ENCODE measurements at places on chromosomes 1 and 21.
A peak's percentile ranks its signal among the peaks of the same experiment; 100 is the strongest.

- DNase-seq, result no peak
Observed at GRCh38 chr21:29306920-29307319, 8.2 kb downstream of the BACH1 start.

- DNase-seq, result no peak
Observed at GRCh38 chr1:65165269-65165993, 17.4 kb downstream of the AK4 start.

DNA sequence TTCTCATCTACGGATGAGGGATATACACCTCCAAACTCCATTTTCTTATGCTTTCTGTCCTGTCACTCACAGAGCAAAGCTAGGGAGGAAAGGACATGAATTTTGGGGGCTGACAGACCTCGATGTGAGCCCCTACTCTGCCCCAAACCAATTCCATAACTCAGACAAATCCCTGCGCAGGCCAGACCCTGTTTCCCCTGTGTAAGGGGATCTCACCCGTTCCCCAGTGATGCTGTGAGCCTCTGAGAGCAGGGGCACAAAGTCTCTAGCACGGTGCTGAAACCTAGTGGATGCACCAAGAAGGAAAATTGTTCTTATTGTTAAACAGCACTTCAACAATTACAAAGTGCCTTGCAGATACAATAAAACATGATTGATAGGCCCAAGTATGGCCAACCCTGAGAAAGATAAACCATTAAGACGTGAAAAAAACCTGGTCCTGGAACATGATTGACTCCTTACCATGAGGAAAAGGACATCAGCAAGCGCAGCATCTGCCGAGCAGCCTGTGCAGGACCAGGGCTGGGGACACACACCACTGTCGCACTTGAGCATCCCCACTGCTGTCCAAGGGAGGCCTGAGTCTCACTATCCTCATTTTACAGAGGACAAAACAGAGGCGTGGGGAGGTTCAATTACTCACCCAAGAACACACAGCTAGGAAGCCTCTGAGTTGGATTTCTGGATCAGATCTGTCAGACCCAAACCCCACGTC, 137.8 kb downstream of the GLIS1 start:
- no peak for DNase-seq

DNA sequence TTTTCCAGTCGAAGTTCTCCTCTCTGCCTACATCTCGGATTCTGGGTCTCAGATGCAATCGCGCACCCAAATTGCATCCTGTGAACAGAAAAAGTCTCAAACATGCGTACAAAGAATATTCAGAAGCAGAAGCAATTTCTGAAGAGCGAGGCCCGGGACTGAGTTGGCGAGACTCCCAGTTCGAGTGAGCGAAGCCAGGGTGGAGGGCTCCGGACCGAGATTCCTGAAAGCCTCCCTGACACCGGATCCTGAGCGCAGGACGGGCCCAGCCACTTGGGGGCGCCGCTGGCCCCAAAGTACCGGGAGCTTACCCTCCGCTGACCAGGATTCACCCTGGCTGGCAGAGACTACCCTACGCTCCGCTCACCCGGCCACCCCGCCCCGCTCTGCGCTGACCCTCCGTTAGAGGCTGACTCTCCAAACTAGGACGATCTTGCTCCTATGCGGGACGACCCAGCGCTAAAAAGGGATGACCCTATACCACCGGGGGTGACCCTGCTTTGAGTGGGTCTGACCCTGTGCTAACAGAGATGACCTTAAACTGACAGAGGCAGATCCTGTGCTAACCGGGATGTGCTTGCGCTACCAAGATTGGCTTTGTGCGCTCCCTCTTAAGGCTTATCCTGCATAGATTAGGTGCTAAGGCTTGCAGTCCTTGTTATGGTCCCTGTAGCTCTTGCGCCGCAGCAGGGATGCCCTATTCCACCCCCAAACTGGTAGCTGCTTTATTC, 12.1 kb downstream of the FOXD2 start:
- no peak for DNase-seq

GRCh38 chr1:240575981-240576662, 35.8 kb downstream of the GREM2 start:
- peak; percentile 3 for DNase-seq

DNA sequence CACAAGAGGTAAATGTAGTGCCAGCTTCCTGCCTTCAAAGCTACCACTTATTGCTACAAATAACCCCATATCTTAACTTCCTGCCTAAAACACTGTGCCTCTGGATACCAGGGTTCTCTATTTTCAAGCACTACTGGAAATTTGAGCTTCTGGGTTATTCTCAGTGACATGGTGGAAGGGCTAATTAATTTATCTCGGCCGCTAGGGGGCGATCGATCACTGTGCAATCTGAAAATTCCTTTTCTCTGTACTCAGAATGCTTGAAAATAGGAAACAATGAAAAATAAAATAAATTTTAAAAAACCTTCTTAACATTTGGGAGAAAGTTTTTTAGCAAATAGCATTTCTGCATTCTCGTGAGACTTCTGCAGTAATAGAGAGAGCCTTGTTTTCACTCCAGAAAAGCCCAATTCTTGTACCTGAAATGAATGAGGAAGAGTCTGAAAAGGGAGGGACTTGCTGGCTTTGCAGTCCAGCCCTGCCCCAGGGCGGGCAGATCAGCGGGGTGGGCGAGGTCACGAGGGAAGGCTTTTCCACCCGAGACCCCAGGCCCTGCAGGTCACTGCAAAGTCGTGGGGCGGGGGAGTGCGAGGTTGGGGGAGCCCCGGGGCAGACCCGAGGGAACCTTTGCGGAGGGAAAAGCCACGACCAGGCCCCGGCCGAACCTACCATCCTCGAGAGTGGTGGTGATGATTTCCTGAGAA, 276.7 kb downstream of the PCP4 start:
- DNase-seq, result no peak

DNA sequence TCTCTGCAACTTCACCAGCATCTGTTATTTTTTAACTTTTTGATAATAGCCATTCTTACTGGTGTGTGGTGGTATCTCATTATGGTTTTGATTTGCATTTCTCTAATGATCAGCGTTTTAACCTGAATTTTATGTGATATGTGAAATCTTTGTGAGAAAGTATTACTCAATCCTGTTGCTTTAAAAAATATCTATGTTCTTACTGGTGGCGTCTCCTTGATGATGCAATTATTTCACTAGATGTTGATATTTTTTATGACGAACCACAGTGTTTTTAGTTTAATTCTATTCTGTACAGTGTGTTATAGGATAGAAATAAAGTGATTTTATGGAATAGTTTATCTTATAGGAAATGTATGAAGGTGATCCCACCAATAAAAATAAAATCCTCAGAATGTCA, 54.7 kb upstream of the GPR88 start:
- DNase-seq, result no peak

DNA sequence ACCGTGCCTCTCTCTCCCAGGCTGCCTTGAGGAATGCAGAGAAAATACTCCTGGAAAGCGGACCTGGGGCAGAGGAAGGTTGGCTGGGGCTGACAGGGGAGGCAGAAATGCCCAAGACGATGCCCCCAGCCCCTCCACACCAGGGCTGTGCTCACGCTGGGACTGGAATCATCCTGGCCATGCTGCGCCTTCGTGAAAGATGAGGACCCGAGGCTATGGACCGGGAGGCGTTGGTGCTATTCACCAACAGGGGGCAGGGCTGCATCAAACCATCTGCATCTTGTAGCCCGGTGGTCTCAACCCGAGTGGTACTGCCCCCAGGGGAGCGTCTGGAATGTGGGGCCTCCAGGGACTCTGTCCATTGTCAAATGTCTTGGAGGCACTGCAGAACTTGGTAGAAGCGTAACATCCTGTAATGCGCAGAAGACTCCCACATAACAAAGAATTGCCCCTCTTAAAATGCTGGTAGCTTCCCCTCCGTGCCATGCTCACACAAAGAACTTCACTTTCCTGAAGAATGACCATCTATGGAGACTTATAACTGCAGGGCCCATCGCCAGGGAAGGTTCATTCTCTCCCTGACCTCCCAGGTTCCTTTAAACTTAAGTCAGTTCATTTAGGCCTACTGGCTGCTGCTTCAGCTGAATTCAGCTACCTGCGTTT, 251.2 kb downstream of the RRAGC start:
- DNase-seq, result no peak

GRCh38 chr1:197083474-197083873, 16.4 kb upstream of the F13B start:
- no peak for DNase-seq

DNA sequence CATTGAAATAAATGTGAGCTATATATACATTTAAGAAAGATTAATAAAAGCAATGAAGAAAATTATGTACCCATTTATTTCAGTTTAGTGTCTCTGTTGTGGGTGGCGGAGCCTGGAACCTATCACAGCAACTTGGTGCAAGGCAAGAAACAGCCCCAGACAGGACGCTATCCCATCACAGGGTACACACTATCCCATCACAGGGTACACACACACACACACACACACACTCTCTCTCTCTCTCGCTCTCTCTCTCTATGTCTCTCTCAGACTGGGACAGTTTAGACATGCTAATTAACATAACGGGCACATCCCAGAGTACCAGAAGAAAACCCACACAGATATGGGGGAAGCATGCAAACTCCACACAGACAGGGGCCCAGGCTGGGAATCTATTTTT, 6.5 kb upstream of the IL6R start:
- DNase-seq, result no peak

- DNase-seq, result no peak
Observed at GRCh38 chr1:246726881-246727280, 2.7 kb downstream of the SCCPDH start.

DNA sequence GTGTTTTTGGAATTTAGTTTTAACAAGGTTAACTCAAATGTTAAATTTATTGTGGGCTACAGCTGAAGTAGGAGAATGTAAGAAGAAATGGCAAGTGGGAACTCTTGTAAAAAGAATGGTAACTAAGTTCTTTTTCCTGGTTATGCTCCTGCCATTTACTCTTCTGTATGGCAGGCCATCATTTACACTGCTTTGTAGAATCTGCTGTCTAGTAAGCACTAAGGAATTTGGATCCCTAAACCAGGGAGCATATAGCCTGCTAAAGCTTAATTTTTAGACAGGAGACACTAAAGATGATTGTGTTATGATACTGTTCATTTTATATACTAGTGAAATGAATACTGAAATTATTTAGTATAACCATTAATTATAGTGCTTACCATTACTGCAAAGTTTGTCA, 85.3 kb downstream of the CAMTA1 start:
- DNase-seq, result no peak

- no peak for DNase-seq
Observed at GRCh38 chr1:220528679-220529501, 954 bp downstream of the MARK1 start.

- no peak for DNase-seq
Observed at GRCh38 chr21:21963911-21964310, 965.7 kb downstream of the NCAM2 start.
